ENCODE measurements at places on chromosomes 7 and 10.

DNA sequence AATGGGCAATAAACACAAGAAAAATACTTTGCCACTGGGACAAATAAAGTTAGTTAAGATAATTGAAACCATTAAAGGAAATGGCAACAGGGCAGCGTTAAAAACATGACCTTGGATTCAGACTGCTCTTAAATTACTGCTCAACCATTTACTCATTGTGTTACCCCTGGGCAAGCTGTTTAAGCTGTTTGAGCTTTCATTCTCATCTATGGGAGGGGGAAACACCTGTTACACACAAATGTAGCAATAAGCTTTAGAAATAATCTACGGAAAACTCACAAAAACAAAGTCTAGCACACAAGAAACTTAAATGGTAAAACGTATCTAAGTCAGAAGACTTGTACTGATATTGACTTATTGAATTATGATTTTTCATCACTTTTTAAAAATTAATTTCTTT is 137.1 kb downstream of the KMT2E start:
- no peak for DNase-seq

GRCh38 chr7:90900628-90901356 is 304.7 kb downstream of the CDK14 start:
- no peak for DNase-seq

DNA sequence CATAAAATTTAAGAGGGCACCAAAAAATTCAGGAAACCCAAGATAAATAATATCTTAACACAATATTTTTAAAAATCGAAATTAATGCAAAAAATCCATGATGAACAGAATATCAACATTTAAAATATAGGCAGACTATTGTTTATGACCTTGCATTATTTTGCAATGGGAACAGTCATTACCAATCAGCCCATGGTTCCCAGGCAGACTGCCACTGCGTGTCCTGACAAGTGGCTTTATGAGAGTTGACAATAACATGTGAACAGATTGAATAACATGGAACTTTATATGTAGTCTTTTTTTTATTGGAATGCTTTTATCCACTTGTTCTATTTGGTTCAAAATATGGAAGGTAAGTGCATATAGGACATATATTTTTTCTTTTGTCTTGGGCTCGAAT is 3.1 kb upstream of the AVPI1 start:
- DNase-seq, result no peak

DNA sequence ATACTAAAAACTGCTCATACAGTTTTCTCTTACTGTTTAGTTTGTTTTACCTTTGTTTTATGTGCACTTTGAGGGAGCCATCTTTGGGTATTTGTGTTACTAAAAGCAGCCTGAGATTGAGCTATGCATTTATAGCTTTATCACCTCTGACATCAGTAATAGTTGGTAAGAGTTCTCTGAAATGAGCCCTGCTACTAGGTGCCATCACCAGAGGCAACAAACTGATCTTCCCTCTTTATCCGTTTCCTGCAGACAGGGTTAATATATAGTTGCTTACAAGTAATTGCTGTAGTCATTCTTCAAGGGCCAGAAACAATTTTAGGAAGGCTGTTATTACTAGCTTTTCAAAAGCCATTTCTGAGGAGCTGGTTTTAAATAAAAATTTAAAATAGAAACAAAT is 49.1 kb downstream of the KIF20B start:
- DNase-seq, result no peak

DNA sequence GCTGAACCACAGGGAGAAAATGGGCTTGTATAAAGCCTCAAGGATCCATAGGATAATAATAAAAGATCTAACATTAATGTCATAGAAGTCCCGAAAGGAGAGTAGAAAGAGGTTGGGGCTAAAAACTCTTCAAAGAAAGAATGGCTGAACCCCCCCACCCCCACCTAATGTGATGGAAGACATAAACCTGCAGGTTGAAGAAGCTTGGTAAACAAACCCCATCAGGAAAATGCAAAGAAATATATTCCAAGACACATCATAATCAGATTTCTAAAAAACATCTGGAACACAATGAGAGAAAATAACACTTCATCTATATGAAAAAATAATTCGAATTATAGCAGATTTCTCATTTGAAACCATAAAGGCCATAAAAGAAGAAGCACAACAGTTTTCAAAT is 105.6 kb upstream of the BAIAP2L1 start:
- no peak for DNase-seq

- no peak for DNase-seq
Measured at GRCh38 chr10:11024596-11024995, 6.9 kb downstream of the CELF2 start.

GRCh38 chr10:128871671-128872231 is 595.3 kb upstream of the MGMT start:
- DNase-seq, result no peak

- no peak for DNase-seq
Measured at GRCh38 chr7:88090671-88091070, 129.2 kb downstream of the SRI start.

DNA sequence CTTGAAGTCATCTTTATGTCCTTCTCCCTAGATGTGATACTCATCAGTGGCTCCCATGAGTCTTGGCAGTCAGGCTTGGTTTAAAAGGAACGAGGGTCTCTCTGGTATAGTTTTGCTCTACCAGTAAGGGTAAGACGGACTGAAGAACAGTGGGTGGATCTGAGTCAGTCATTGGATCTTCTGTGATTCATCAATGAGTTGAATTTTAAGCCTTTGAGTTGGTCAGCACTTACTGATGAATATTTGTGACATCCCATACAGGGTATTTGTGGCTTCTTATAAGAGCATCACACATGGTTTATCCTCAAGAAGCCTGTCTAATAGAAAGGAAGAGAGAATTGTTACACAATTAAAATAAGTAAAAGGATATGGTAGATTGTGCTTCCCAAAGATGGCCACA is 87.3 kb upstream of the NAMPT start:
- no peak for DNase-seq

GRCh38 chr7:28958235-28958979 is at the start of gene TRIL:
Gene TRIL, minus strand, starts transcription at chr7:28958330. Its CDS starts 284 bp downstream, at chr7:28958046.
- peak; percentile 61 for DNase-seq

GRCh38 chr10:109875828-109876821 is 47.2 kb downstream of the XPNPEP1 start:
- DNase-seq, result no peak

- DNase-seq, result no peak
Measured at GRCh38 chr7:152403726-152404125, 32.1 kb downstream of the KMT2C start.

GRCh38 chr7:43391518-43391917 is 191.4 kb upstream of the STK17A start:
- DNase-seq, result no peak

- no peak for DNase-seq
Measured at GRCh38 chr10:119625570-119626280, 25.5 kb upstream of the BAG3 start.

DNA sequence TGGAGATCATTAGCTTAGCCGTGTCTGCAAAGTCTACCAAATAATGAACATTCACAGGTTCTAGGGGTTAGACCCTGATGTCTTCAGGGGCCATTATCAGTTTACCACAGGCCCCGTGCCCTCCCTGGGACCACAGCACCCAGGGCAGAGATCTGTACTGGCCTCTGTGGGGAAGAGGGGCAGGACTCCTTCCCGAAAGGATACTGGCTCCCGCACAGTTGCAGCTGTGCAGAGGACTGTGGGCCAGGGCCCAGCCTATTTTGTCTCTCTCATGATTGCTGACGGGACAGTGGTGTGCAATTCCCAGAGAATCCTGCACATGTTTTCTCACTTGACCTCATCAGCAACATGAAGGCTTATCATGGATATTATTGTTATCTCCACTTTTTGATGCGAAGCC is 243.9 kb downstream of the GLRX3 start:
- DNase-seq, result no peak

DNA sequence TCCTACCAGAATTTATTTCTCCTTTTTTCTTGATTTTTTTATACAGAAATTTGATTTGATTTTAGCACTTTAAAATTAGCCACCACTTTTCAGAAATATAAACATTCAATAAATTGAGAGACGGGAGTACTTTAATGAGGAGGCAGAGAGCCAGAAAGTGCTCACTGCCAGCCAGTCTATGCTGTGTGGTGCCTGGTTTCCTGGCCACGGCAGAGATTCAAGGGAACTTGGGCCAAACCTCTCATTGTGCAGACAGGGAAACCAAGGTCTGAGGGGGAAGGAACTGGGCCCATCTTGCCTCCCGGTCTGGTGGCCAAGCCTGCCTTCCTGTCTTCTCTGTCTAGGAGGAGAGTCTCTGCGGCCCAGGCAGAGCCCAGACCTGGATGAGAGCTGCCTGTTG is 25.9 kb downstream of the ADAMTS14 start:
- no peak for DNase-seq

DNA sequence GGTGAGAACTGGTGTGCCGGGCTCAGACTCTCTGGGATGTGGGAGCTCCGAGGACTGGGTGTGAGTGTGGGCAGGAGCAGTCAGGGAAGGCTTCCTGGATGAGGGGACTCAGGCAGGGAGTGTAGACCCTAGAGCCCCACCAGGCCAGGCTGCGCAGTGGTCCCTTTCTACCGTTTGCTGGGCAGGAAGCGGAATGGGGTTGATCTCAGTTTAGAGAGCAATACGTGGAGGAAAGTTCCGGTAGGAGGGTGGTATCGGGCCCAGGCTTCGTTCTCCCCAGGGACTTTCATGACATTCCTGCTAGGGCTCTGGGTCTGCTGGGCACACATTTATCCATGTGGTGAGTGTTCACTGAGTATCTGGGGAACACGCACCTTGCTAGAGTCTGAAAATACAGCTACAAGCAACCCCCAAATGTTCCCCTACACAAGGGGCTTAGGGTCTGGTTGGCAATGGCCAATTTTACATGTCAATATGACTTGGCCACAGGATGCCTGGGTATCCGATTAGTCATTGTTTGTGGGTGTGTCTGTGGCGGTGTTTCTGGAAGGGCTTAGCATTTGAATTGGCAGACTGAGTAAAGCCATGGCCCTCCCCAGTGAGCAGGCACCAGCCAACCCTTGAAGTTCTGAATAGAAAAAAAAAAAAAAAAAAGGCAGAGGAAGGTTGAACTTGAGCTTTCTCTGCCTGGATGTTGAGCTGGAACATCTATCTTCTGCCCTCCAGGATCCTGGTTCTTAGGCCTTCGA is 20.8 kb downstream of the GHRHR start:
- DNase-seq, result no peak
